ENCODE measurements at places on chromosomes 12 and 14. TPM values are rescaled to one million over a fixed set of nuclear protein-coding genes. Genes with fewer than 3 reads are reported as not detected.

The CRIP1 gene
- 5.1 TPM for total RNA-seq

The ALDH1L2 gene
- total RNA-seq, result 58.2 TPM

The TMEM229B gene
- total RNA-seq, result 2.5 TPM

The PPM1H gene
- total RNA-seq, result 2.9 TPM

All from smooth muscle cell of the pulmonary artery (primary cell).